ENCODE measurements at places on chromosomes 3 and 15. TPM values are rescaled to one million over a fixed set of nuclear protein-coding genes. Genes with fewer than 3 reads are reported as not detected.

GRCh38 chr3:103047640-103048039 is 612.8 kb downstream of the ZPLD1 start:
- DNase-seq: no peak

GRCh38 chr3:128489927-128490649 is 2.9 kb downstream of the GATA2 start:
- DNase-seq: no peak

DNA sequence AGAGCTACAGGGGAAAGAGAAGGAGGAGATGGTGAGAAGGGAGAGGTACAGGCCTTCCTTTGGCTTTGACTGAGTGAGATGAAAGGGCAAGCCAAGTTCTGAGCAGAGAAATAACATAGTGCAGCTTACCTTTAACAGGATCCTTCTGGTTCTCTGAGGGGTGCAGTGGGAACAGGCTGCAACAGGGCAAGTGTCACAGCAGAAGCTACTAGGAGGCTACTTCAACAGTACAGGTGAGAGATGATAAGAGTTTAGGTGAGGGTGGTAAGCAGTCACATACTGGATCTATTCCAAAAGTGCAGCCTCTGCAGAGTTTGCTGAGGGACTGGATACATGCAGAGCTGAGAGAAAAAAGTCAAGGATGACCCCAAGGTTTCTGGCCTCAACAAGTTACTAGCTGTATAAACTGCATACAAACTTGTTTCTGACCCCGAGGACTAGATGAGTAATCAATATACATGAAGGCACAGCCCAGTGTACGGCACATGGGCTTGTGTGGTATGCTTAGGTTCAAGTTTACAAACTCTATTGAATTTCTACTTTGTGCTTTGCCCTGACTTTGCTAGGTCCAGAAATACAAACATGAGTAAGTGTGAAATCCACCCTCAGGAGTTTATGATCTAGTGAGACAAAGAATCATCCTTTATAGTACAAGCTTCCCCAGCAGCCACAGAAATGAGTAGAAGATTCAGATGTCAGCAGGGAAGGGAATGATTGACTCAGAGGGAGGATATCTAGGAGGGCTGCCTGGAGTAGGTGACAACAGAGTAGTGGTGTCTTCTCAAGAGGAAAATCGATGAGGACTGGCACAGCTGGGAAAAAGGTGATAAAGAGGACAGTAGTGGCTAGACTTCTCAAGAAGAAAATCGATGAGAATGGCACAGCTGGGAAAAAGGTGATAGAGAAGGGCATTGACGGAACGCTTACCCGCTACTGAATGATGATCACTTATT is 78.2 kb upstream of the TJP1 start:
- no peak for DNase-seq

The GPR149 gene
- 0.35 TPM for total RNA-seq

DNA sequence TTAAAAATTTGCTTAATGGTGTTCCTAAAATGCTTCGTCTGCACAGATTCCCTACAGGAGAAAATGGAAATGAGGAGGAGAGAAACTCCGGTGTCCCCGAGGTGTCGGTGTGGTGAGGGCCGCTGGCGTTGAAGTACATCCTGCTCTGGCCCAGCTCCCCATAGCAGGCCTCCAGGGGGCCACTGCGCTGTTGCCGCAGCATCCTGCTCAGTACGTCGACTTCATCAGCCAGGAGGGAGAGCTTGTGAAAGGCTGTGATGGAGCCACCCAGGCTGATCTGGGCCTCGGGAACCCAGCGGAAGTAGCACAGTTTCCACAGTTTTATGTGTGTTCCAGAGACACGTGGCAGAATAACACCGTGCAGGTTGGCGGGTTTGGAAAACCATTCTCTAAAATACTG is 37.8 kb downstream of the FAN1 start:
- no peak for DNase-seq

The CDHR4 gene
- total RNA-seq: not detected

GRCh38 chr3:123652342-123652984 is 67.6 kb upstream of the HACD2 start:
- DNase-seq: peak; percentile 82

The ZNF660 gene
- total RNA-seq: 6.2 TPM

DNA sequence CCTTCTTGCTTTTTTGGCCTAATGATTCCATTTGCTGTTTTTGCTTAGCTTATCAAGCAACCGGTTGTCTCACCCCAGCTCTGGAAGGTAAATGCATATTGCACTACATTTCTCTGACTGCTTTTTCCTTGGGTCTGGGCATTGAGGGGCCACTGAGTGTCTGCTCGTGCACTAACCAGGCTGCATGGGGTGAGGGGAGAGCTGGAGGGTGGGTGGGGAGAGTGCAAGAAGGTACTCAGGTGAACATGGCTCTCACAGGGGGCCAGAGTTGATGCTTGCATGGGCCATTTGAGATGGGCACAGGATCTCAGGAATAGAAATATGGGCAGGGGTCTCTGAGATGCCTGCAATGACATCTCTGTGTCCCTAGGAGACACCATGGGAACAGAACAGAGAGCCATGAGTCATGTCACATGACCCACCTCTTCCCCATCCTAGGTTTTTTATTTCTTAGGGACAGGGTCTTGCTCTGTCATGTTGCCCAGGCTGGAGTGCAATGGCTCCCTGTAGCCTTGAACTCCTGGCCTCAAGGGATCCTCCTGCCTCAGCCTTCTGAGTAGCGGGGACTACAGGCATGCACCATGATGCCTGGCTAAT is 6.2 kb downstream of the ALPK3 start:
- no peak for DNase-seq

DNA sequence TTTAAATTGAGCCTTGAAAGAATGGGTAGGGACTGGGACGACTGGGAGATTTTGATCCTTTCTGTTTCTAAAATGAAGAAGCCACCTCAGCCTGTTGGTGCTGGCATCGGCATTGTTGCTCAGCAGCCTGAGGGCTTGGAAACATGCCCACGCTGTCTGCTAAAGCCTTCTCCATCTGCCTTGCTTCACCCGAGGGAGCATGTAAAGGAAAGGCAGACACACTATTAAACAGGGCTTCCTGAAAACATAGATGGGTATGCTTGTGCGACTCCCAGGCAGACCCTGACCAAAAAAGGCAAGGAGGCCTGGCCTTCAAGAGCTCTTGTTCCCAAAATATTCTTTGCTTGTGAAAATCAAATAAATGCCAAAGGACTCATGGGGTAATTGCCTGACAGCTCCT is 84.2 kb upstream of the SLC4A7 start:
- peak; percentile 73 for DNase-seq

DNA sequence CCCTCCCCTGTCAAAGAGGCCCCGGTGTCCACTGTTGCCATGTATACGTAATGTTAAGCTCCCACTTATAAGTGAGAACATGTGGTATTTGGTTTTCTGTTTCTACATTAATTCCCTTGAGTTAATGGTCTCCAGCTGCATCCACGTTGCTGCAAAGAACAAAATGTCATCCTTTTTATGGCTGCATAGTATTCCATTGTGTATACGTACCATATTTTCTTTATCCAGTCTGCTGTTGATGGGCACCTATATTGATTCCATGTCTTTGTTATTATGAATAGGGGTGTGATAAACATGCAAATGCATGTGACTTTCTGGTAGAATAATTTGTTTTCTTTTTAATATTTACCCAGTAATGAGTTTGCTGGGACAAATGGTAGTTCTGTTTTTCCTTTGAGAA is 43.3 kb upstream of the AGTR1 start:
- DNase-seq: no peak

The ARHGAP31 gene
- total RNA-seq: 10.5 TPM

DNA sequence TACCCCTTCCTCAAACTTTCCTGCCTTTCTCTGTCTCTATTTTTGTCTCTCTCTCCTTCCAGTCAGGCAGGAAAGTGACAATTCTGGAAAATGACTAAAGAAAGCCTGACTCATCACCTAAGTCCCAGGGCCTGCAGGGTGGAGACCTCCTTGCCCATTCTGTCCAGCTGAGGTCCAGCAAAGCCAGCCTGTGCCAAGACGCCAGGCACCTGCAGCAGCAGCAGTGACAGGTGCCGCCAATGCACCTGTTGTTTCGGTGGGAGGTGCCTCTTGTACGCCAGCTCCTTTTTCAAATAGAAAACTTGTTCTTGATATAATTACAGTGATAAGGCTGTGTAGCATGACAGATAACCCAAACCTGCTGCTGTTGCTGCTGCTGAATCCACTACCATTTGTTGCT is 501.3 kb downstream of the NTRK3 start:
- no peak for DNase-seq

The DPP8 gene
- total RNA-seq: 22.8 TPM

DNA sequence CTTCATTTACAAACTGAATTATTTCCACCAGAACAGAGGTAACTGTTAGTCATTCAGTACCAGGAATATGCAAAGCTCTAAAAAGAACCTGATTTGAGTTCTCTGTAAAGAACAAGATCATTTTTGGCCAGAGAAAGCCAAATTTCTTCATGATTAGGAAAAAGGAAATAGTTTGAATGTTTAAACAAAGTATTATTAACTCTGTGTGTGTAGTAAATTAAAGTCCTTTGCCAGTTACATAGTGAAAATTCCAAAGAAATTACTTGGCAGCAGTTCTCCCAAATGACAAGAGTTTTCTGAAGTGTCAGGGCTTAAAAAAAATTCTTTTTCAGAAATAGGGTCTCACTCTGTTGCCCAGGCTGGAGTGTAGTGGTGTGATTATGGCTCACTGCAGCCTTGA is 24.5 kb downstream of the QTRT2 start:
- no peak for DNase-seq

DNA sequence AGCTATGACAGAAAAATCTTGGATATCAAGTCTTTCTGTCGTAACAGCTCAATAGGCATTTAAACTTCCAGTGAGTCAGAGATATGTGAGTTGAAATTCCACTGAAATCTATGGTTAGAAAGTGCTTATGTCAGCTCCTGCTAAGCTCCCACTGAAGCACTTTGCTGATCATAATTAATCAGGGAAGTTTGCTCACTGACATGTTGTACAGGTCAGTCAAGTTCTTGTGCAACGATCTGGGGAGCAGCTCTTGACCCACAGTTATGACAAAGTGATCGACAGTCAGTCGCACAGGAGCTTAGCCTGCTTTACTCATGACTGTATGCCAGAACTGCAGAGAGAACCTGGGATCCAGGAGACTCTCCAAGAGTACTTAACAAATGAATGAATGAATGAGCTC is 453.5 kb downstream of the SOX2 start:
- DNase-seq: no peak
